Fibroblast of skin of left quadriceps (primary cell): ENCODE measurements at places on chromosomes 3 and 15.

GRCh38 chr3:174498638-174499037 is 360.5 kb upstream of the NAALADL2 start:
- DNase-seq = peak; percentile 55

GRCh38 chr3:61715886-61716527 is 154.6 kb downstream of the PTPRG start:
- no peak for DNase-seq

GRCh38 chr15:60083318-60083717 is 79.2 kb downstream of the FOXB1 start:
- no peak for DNase-seq

DNA sequence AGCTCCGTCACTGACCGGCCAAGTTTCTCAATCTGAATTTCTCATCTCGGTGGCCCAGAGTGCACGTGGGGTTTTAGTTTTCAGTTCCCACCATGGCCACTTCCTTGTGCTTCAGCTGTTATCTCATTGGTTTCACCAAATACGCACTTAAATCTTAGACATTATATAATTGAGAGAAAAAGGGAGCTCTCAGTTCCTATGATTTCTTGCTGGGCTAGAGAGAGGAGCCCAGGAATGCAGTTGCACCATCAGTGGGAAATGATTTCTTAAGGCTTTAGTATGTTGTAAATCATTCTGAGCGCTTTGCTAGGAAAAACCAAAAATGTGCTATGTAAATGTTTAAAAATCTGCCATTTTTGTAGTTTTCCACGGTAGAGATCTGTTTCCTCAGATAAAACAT is 53.2 kb downstream of the OXNAD1 start:
- peak; percentile 68 for DNase-seq

DNA sequence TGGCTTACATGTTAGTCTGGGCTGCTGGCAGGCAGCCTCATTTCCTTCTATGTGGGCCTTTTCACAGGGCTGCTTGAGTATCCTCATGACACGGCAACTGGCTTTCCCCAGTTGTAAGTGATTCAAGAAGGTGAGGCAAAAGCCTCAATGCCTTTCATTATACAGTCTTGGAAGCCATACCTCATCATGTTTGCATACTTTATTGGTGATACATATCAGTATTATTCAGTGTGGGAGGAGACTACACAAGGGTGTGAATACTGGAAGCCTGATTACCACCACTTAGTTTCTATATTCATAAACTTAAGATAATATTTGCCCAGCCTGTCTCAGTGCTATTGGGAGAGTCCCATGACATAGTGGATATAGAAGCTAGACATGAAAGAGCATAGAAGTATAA is 346.8 kb downstream of the SOX2 start:
- no peak for DNase-seq

DNA sequence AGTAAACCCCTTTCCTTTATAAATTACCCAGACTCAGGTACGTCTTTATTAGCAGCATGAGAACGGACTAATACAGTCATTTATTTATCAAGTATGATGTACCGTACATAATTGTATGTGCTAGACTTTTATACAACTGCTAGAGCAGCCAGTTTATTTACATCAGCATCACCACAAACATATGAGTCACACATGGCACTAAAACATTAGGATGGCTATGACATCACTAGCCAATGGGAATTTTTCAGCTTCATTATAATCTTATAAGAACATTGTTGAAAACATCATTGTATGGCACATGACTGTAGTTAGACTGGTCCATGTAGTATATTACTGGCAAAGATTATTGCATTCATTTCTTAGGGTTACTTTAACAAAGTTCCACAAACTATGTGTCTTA is 121.7 kb downstream of the ZMAT3 start:
- no peak for DNase-seq

DNA sequence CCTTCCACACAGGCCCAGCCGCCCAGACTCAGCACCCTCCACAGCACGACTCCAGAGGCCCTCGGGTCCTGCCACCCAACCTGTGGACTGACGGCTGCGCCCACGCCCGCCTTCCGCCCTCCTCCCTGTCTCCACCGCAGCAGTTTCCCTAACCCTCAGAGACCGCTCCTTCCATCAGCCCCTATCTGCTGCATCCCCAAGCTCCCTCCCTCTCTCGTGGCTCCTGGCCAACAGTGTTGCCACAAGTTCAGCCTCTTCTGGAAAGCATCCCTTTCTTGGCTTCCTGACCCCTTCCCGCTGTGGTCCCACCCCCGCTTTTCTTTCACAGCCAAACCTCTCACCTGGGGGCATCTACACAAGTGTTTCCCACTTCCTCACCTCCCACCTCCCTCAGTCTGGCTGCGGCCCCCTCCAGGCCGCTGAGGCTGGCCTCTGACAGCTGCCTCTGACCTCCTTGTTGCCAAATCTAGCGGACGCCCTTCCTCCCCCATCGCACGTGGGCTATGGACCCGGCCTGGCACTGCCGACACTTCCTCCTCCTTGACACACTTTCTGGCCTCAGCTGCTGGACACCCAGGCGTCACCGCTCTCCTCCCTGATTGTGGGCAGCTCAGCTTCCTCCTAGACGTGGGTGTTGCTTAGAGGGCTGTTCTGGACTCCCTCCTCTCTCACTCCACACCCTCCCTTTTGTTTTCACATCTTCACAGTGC is 168.8 kb upstream of the TLE3 start:
- DNase-seq = no peak

DNA sequence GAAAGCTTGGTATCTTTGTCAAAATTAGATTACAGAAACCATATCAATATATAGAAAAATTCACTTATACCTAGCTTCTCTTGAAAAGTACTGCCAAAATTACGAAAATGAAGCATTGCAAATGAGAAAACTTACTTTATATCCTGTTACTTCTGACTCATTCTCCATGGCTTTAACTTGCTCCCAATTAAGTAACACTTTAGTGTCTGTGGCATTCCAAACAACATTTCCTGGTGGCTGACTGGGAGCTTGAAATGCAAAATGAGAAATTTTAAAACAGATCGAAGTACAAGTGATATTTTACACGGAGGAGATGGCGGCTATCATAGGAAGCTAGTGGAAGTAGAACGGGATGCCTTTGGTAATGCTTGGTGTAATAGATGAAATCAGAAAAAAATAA is 347.3 kb downstream of the CNTN3 start:
- peak; percentile 23 for DNase-seq

DNA sequence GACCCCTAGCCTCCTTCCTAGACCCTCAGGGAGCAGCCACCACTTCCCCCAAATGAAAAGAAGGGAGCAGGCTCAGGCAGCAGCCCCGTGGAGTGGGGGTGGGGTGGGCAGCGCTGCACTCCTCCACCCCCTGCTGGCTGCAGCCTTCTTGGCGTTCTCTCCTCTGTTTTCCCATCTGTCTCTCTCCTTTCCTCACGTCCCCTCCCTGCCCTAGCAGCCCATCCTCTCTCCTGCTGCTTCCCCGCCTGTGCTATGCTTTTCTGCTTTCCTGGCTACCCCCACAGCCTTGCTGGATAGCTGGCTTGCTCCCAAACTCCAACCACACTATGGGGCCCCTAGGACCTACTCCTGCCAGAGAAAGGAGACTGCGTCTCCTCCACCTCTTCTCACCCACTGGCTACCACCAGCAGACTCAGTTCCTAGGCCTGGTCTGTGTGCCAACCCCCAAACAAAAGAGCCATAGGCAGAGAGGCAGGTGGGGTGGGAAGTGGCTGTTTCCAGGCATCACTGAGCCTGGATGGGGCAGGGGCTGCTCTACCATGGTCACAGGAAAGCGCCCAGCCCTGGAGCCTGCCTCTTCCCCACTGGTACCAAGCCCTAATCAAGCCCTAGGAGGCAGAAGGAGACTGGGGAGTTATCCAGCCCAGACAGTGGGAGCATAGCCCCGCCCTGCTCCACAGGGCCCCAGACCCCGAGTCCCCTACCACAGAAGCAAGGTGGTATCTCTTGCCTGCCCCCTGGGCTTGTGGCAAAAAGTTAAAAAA is 3.4 kb upstream of the DISP2 start:
- DNase-seq = peak; percentile 61

DNA sequence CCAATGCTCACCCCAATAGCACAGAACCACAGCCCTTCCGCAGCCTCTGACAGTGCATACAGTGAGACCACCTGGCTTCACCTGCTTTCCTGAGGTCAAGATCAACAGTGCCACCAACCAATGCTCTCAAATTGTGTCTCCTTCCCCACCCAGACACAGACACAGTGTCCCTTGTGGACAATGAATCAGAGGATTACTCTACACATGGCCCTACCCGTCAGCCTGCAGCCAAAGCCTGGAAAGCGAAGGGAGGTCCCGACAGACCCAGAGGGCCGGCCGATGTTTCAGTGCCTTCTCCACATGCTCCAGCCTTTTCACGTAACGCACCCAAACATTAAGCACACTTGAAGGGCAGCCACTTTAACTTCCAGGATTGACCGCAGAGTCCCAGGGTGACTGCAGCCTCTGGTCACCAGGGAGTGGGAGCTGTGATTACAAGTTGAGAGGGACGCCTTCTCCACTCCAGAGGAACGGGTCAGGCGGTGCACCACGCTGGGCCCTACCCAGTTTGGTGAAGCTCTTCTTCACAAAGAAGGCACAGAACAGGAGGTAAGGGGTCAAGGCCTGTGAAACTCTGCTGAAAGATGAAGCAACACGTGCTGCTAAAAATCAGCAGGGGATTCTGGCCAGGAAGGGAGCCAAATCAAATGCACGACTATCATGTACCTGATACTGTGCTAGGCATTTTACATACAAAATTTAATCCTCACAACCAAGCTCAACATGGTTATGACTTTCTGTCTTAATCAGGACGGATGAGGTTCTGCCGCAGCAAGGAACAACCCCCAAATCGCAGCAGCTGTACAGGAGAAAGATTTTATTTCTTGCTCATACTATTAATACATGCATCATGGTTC is 17.2 kb downstream of the KLHL25 start:
- no peak for DNase-seq
